ENCODE measurements at places on chromosomes 5 and 9.

DNA sequence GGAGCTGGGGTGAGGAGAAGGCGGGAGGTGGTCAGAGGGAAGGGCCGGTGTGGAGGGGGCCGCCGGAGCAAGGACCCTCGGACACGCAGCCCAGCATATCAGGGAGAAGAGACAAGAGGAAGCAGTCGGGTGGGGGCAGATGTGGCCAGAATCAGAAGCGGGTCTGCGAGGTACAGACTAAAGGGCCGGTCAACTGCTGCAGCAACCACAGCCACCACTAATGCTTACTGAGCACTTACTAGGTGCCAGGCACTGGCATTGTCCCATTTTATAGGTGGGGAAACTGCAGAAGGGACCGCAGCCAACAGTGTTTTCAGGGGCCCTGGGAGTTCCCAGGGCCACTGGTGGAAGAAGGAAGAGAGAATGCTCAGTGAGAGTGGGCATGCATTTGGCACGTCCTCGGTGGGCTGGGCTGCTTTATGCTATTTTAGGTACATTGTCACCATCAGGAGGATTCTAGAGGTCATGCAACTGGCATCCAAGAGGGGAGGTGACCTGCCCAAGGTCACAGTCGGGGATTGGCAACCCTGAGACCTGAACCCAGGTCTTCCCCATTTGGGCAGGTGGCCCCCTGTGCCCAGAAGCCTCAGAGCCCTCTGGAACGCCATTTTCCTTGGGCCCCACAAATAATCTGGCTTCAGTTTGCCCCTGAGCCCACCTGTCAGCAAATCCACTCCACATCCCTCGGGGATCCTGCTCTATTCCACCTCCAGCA, 53.4 kb downstream of the DUSP1 start:
- DNase-seq = no peak

DNA sequence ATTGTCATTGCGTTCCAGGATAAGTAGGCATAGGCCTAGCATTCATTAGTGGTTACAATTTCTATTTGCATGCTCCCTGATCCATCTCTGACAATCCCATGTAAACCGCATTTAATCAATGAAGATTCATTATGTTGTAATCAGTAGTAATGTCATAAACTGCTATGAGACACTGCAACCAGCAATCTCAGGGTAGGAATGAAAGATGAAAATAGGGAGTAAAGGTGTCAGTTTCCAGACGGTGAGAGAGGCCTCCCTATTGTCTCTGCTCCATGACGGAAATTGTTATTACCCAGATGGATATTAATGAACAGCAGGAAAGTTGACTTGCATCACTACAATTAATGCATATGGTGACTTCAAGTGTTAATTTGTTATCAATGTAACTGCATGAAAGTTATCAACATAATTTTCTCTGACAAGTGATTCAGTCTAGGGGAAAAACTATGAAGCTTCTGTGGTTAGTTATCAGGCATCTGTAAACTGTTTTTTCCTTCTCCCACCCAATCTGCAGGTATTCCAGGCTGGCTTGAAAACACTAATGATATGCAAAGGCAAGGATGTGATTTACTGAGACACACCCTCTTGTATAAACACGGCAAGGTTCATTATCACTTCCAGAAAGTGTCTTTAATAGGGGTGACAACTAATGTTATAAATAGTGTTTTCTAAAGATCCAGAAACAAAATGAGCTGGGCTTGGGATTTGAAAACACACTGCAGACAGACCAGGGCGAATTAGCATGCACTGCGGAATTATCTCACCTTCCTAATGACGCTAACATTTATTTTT, 73.5 kb downstream of the ZNF622 start:
- DNase-seq = no peak

DNA sequence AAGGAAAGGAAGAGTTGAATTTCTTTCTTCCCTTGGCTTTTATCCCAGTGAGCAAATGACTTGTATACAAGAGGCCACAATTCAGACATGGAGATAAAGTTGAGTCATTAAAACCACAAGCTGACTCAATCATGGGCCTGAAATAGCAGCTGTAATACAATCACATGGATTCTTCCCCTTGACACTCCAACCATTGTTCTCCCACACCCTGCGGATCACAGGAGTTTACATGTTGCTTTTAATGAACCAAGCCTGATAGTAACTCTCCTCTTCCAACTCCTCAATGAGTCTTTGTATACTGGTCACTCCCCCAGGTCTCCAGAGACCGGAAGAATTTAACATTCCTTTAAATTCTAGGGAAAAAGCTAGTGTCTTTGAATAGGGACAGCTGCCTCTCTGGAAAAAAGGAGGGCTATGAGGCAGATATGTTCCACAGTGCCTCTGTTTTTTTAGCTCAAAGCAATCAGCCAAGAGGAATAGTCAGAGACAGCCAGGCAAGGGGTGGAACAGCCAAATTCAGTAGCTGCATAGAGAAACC, 32.4 kb downstream of the PCDHGC5 start:
- no peak for DNase-seq

- DNase-seq = no peak
Measured at GRCh38 chr9:89550346-89550927, 52.5 kb upstream of the SEMA4D start.

DNA sequence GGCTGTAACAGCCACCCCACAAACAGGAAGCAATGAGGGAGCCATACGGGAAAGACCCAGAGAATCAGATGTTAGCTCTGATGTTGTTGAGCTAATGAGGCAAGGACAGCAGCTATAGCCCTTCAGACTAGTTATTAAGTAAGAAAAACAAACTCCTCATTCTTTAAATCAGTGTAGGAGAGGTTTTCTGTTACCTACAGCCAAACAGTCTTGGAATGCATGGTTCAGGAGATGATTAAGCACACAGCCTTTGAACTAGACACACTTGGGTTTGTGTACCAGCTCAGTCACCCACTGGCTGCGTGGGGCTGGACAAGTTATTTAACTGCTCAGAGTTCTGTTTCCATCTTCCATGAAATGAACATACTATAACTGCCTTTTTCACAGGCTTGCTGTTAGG, 68.1 kb downstream of the SPOCK1 start:
- DNase-seq = no peak

DNA sequence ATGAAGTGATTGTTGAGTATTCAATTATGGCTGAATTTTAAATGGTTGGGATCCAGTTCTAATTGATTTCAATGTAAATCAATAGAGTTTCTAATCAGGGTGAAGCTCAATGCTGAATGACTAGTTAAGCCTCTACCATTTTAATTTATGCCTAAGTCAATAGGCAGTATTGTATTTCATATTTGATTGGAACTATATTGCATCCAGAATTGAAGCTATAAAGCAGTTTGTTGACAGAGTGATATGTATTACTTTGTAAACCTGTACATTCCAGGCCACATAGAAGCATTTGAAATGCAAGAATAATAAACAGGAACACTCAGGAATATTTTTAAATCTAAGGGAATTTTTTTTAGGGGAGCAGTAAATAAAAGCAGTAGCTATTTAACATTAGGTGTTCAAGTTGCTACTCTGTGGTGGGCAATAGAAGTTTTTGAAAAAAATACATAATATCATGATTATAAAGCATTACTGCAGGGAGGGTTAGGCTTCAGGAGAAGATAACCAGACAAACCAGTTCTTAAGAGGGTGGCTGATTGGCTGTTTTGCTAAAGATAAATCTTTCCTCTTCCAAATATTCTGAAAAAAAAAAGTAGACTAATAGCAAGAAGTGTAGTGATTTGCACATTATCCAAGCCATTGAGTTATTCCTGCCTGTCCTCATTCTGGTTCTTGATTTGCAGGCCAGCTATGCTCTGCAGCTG, 492.0 kb upstream of the MEF2C start:
- no peak for DNase-seq

DNA sequence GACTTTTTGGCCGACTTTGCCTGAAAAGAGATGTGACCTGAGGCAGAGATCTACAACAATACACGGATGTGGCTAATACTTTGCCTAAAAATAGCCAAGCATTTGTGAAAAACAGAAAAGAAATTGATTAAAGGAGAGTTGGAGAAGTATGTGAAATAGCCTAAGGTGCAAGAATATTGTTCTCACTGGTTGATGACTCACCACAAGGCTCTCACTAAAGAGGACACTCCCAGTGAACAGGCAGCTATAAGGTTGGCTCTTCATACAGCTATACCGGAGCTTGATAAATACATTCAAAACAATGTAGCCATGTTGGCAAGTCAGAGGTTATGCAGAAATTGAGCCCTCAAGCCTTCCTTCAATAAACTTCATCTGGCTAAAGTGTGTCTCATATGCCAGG, 317.2 kb upstream of the GRAMD2B start:
- DNase-seq = no peak

DNA sequence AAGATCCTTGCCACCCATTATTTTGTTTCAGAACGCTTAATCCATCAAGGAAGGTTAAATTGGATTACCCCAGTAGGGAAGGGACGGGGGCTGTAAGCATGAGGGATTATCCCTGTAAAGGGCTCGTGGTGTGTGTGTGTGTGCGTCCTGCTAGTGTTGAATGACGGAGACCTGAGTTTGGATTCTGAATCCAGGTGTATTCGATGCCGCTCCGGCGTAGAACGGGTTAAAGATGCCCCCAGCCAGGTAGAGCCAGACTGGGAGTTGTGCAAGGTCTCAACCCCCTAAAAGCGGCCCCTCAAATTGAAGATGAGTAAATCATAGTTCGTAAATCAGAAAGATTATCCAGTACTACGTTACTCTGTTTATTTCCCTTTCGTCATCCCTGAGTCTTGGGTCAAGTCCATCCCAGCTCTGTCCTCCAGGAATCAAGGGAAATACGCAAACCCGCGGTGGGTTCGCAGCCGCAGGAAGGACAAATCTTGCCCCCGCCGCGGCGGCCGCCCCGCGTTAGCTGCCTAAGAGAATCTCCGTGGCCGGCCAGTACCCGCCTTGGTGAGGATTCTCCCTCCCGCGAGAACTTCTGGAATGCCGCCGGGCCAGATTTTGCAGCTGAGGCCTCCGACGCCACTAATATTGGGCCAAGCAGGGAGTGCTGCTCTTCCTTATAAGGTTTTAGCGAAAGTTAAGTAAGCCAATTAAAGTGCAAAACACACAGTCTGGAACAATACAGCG, 586 bp upstream of the MTAP start:
- DNase-seq = no peak

GRCh38 chr9:115130176-115130575, 12.2 kb upstream of the TNC start:
- no peak for DNase-seq

GRCh38 chr5:175853573-175854230, 17.7 kb upstream of the CPLX2 start:
- no peak for DNase-seq

DNA sequence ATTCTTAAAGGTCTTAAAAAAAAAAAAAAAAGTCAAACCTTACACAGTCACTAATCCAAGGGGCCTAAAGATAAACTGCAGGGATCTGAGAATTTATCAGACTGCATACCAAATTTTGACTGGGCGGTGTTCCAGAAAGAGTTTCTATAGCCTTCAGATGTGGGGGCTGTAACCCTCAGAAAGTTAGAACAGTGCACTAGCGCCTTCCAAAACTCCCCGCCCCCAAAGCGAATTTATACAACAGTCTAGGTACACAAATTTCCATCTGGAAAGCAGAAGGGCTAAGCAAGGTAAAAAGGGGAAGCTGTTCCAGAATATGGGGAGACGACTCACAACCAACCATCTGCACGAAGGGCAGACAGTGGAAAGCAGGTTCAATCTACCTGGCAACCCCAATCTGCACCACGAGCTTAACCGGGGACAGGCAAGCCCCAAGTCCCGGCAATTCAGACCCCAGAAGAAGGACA, 813 bp downstream of the ERMP1 start:
- DNase-seq = no peak

GRCh38 chr5:148825716-148826052, 727 bp upstream of the ADRB2 start:
- no peak for DNase-seq

GRCh38 chr5:174606646-174607045, 117.7 kb upstream of the MSX2 start:
- no peak for DNase-seq

DNA sequence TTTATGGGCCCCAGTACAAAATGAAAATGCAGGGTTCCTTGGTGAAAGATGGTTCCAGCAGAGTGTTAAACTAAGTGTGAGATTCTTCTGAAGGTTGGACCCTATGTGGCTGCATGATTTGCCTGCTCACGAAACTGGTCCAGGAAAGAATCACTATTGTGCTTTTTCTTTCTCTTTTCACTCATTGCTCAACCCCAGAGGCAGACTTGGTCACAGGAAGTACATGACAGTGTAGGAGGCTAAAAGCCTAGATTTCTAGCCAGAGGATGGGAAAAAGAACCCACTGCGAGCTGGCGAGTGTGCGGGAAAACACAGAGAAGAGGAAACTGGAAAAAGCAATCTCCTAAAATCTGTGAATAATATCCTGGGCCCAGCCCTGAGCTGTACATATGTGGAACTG, 18.6 kb downstream of the SLC36A2 start:
- DNase-seq = no peak

DNA sequence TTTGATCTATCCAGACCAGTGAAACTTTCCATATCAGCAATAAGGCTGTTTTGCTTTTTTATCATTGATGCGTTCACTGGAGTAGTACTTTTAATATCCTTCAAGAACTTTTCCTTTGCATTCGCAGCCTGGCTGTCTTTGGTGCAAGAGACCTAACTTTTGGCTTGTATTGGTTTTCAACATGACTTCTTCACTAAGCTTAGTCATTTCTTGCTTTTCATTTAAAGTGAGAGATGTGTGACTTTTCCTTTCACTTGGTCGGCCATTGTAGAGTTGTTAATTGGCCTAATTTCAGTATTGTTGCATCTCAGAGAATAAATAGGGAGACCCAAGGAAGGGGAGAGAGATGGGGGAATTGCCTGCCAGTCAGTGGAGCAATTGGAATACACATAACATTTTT, 26.4 kb upstream of the CMYA5 start:
- DNase-seq = no peak

DNA sequence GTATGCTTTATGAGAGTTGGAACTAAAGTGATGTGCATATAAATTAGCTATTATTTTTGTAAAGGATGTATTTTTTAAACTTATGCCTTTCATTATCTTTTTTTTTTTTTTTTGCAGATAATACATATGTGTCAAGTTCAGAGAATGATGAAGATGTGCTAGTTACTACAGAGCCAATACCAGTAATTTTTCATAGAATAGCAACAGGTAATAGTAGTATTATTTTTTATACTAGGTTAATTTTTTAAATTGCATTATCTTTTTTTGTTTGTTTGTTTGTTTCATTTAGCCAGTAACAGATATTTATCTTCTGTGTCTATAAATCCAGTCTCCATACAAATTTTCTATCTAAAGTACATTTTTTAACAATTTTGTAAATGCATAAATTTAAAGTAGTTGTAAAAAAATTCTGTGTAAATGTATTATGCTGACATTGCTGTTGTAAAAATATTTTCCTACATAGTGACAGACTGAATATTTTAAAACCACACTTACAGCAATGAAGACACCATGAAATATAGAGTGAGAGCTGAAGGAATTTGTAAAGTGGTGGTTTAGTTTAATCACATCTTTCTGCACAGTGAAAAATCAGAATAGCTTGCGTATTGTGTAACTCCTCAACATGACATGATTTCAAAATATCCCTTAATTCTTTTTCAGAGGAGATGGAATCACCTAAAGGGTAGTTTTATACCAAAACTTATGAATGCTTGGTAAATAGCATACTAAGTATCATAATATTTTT, 93.3 kb downstream of the PARP8 start:
- DNase-seq = no peak
